Fibroblast of upper back skin (primary cell): ENCODE measurements at places on chromosomes 3 and 15.

- DNase-seq = no peak
Observed at GRCh38 chr3:58531555-58531954, 5.4 kb downstream of the ACOX2 start.

DNA sequence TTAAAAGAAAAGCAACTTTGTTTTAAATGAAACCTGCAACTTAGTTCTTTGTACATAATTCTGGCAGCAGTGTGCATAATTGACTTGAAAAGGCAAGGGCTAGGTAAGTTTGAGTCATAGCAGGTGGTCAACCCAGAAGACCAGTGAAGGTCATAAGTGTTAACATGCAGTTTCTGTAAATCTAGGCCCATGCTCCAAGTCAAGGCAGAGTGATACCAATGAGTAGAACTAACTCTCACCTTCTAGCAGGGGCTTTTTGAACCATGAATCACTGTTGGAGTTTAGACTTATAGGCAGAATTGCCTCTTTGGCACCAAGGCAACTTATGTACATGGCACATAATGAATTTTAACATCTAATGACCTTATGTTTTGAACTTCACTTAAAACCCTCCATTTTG is 29.5 kb upstream of the IL20RB start:
- DNase-seq = no peak

- peak; percentile 93 for DNase-seq
Observed at GRCh38 chr3:78204977-78205376, 1165.1 kb downstream of the ROBO2 start.

DNA sequence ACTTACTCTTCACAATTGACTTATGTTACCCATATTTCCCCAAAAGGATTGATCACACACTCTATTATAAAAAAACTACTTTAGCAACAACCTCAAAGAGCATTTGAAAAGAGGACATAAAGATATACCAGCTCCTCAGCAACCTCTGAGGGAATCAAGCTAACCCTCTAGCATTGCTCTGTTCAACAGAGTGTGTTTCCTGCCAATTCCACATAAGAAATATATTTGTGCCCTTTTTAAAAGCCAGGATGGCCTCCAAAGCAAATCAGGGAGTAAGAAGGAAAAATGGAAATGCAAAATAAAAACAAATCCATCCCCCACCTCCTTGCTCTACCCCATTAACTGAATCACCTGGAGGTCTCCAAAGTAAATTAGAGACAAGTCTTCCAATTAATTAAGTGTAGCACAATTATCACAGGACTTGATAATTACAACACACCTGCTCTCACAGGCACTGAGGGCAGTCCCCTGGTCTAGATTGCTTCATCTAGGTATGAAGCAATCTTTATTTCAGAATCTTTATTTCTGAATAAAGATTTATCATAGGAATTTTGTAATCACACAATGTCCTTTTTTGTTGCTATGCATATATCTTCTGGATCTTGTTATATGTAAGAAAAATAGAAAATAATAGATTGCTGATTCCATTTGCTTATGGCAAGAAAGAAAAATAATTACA is 34.8 kb downstream of the GPR176 start:
- DNase-seq = no peak
